ENCODE measurements at places on chromosomes 6 and 20.

DNA sequence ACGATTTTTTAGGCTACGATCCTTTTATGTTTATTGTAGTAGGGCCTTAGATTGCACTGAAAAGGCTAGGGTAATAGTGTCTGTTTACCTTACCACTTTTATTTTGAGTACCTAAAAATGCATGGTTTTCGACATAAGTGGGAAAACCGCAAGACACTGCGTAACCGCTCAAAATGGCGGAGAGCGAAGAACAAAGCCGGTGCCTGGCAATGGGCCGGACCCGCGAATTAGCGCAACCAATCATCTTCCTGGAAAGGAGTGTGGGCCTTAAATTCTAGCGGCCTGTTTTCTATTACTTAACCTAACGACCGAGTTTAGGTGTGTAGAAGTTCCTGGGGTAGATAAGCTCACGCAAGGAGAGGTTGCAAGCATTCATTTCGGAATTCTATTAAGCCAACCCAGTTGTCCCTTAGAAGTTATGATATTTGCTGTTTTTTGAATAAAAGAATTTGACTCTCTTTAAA lies 118.0 kb downstream of the HFE start:
- peak; percentile 64 for DNase-seq

DNA sequence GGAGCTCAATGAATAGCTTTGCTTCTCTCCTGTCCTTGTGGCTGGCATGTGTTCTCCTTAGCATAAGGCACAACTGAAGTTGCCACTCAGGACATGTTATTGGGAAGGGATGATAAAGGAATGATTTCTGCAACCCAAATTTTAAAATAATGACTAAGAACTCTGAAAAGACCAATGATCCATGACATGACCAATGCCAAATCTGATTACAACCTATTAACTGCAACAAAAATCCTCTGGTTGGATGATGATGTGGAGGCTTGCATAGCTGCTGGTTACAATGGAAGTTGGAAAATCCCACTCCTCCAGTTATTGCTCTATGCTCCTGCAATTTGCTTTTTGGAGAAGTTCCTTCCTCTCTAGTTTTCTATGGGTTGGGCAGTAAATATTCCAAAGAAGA lies 63.4 kb upstream of the FBXL4 start:
- DNase-seq: no peak

GRCh38 chr6:148971031-148971927 lies 224.4 kb downstream of the UST start:
- no peak for DNase-seq

DNA sequence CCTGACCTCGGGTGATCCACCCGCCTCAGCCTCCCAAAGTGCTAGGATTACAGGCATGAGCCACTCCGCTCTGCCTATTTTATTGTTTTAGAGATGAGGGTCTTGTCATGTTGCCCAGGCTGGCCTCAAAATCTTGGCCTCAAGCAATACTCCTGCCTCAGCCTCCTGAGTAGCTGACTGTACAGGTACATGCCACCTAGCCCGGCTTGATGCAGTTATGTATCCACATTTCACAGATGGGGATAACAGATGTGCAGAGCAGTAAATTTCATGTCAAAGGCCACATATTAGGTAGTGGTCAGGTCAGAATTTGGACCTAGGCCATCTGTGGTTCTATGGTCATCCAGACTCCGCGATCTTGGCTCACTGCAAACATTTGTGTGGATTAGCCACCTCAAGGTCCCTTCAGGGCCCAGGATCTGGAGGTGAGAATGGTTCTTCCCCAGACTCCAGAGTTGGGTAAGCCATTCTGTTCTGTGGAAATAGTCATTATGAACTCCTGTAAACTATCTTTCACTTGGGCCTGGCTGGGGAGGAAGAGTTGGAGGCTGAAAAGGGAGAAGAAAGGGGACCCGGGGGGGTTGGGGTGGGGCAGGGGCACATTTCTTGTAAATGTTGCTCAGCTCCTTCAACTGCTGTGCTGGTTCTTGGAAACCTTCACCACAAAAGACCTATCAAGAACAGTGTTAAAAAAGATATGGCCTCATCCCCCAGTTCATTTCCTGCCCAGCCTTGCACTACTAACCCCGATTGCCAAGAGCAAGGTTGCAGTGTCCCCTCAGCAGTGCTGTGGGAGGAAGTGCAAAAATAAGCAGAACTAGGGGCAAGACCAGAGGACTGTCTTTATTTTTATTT lies 13.0 kb downstream of the PIM1 start:
- peak; percentile 48 for DNase-seq

- no peak for DNase-seq
These were observed 167.1 kb downstream of the PHF3 start for GRCh38 chr6:63802606-63803206.

- no peak for DNase-seq
These were observed 59.7 kb upstream of the TMEM181 start for GRCh38 chr6:158500016-158500735.

DNA sequence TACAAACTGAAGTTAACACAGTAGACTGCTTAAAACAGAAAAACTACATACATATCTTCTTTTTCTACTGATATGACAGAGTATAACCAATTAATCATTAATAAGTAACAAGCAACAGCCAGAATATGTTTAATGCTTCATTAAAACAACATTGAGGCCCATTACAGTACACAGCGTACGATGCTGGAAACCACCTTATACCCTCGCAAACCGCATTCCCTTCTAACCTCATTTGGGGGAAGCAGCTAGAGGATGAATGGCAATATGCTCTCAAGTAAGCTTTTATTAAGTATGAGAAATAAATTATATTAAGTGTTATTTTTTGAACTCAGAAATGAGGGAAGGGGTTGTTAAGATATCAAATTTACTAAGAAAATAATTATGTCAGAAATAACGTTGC lies 142.4 kb downstream of the GMDS start:
- DNase-seq: no peak

DNA sequence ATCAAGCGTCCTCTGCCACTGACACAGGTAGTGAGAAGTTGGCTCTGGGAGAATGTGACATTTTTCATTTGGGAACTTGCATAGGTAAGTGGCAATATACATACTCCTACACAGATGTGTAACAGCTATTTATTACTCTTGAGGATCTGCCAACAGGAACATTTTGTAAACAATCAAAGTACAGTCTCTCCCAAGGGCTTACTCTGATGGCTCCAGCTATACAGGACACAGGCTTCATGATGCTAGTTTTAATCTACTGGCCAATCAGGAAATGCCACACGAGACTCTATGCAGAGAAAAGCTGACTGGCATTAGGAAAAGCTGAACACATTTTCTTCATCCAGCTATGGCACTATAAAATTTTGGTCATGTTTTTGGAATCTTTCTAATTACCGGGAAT lies 57.8 kb downstream of the POPDC3 start:
- no peak for DNase-seq

GRCh38 chr20:44990425-44990824 lies 24.1 kb downstream of the STK4 start:
- peak; percentile 44 for DNase-seq
